Activated CD4-positive, alpha-beta T cell treated with anti-CD3 and anti-CD28 coated beads for 24 hours (primary cell): ENCODE measurements at places on chromosomes 3 and 15.

- no peak for DNase-seq
Measured at GRCh38 chr3:182837855-182838454, 44.7 kb downstream of the ATP11B start.

GRCh38 chr3:120089089-120089488 is 5.2 kb downstream of the GSK3B start:
- no peak for DNase-seq

GRCh38 chr3:85535517-85535916 is 576.7 kb downstream of the CADM2 start:
- DNase-seq: no peak

DNA sequence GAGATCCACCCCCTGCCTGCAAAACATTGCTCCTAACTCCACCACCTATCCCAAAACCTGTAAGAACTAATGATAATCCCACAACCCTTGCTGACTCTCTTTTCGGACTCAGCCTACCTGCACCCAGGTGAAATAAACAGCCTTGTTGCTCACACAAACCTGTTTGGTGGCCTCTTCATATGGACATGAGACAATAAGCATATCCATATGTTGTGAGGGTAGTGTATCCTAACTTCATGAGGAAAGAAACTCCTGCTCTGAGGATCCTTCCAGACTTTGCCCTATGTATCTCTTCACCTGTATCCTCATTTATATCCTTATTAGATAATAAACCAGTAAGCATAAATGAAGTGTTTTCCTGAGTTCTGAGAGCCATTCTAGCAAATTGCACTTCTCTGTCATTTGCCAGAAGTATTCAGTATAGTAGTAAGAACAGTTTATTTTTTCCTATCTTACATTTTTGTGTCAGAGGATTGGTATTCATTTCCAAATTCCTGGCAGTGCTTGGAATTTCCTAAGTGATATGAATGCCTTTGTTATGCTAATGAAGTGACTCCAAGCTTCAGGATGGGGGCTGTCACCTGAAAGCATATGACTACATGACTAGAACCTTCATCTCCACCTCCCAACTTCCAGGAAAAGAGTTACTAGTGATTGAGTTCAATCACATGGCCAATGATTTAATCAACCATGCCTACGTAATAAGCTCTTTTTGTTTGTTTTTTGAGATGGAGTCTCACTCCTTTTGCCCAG is 30.2 kb downstream of the TTBK2 start:
- DNase-seq: no peak

DNA sequence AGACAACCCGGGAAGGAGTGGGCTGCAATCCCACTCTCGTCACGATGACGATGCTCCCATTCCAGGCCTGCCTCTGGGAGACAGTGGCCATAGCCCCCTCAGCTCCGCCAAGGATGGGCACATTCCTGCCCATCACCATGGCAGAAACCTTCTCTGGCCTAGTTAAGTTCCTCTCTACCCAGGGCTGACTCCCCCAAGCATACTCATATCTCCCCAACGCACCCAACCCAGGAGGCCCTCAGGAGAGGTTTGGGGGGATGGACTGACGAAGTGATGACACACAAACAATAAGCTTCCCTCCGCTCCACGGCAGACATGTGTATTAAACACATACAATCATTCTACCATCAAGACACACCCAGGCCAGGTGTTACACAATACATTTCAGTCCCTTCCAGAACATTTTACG is 60.1 kb downstream of the VGLL4 start:
- DNase-seq: no peak

- DNase-seq: no peak
Measured at GRCh38 chr3:151593928-151594327, 133.1 kb upstream of the IGSF10 start.

- DNase-seq: no peak
Measured at GRCh38 chr3:124107104-124107890, 115.4 kb upstream of the ROPN1 start.

DNA sequence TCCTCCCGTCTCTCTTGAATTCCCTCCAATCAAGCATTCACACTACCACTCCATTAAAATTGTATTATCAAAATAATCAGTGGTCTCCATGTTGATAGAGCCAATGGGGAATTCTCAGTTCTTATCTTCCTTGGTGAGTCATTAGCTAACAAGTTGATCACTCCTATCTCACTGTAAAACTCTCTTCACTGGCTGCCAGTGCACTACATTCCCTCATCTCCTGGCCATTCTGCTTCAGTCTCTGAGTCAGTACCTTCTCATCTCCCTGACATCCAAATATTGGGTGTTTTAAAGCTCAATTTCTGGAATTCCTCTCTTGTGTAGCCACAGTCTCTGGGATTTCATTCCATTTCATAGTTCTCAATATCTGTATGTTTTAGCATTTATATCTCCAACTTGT is 175.2 kb downstream of the ALDH1A2 start:
- DNase-seq: no peak

DNA sequence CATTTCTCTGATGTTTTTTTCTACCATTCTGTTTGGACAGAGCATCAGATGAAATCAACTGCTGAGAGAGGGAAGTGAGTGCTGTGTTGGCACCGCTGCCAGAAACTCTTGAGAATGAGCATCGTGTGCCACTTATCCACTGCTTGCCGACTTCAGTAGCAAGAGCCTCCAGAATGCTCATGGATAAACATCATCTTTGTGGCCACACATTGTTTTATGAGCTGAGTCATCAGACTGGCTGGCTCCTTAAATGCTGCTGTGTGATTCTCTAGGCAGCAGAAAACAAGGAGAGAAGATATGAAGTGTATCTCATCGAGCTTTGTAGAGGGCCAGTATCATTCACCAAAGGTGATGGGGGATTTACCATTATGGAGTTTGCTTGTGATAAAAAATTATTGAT is 3.4 kb upstream of the DOCK3 start:
- DNase-seq: no peak

- no peak for DNase-seq
Measured at GRCh38 chr3:139421040-139421439, 31.6 kb upstream of the COPB2 start.

GRCh38 chr3:78728406-78729145 is 1039.2 kb downstream of the ROBO1 start:
- DNase-seq: no peak

- no peak for DNase-seq
Measured at GRCh38 chr3:47083786-47084185, 80.1 kb downstream of the SETD2 start.

GRCh38 chr3:125006291-125006731 is 49.5 kb downstream of the HEG1 start:
- no peak for DNase-seq

DNA sequence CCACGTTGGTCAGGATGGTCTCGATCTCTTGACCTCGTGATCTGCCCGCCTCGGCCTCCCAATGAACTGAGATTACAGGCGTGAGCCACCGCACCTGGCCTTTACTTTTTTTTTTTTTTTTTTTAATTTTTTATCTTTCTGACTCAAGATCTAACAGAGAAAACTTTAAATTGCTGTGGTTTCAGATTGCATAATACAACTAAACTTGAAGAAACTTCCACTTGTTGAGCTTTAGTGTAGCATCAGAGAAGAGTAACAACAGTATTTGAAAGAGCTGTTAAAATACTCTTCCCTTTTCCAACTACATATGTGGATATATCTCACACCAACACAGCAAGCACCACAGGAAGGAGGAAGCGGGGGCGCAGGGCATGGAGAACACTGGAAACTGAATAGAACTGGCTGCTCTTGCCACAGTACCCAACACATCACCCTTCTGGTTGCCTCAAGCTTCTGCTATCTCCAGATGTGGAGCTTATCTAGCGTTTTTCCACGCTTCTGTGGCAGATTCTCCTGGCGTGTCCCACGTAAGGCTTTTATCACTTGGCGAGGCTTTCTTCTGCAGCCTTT is 45.4 kb downstream of the MAP6D1 start:
- no peak for DNase-seq

GRCh38 chr3:48429960-48430707 is at the start of gene PLXNB1:
TSS of gene PLXNB1 (minus strand) at chr3:48430086. CDS start at chr3:48424611, 5,475 bp downstream.
- no peak for DNase-seq

DNA sequence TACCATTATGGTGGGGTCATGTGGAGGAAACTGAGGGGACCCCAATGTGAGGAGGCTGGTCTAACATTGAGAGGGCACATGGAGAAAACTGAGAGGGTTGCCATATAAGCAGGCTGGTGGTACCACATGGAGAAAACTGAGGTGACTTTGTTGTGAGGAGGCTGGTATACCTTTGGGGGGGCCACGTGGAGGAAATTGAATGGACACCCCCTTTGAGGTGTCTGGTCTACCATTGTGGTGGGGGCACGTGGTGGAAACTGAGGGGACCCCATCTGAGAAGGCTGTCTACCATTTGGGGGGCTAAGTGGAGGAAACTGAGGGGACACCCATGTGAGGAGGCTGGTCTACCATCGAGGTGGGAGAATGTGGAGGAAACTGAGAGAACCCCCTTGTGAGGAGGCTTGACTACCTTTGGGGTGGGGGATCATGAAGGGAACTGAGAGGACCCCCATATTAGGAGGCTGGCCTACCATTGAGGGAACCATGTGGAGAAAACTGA is 163.8 kb downstream of the FBLN2 start:
- no peak for DNase-seq

- DNase-seq: no peak
Measured at GRCh38 chr15:25787855-25788520, 75.1 kb downstream of the ATP10A start.

GRCh38 chr3:23713641-23714040 is 92.1 kb upstream of the UBE2E1 start:
- DNase-seq: no peak

- DNase-seq: no peak
Measured at GRCh38 chr3:94011233-94011711, 17.1 kb downstream of the STX19 start.

DNA sequence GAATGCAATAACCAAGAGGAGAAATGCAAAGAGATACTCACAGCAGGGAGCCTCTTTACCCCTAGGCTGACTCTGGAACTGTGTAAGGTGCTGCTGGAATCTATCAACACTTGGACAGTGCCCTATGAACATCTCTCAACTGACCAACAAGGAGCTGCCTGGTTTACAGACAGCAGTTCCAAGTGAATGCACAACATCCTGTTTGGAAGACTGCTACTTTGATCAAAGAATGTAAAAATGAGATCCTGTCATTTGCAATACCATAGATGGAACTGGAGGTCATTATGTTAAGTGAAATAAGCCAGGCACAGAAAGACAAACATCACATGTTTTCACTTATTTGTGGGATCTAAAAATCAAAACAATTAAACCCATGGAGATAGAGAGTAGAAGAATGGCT is 136.3 kb downstream of the IMPG2 start:
- no peak for DNase-seq

DNA sequence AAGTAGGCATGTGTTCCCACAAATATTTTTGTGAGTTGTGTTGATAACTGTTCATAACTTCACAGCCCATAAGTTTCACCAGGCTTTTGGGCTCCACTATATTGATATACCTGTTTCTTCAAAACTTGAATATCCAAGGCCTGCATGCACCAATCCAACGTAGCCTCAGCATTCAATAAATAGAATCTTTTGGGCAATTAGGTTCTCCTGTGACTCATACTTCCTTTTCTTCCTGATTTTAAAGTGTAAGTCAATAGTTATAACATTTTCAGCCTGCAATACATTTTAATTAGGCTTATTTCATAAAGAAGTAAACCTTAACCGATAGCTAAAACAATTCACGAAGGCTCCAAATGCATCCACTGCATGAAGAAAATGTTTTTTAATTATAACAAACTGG is 97.8 kb upstream of the SPRED1 start:
- DNase-seq: no peak

GRCh38 chr3:130748981-130749380 is 2.4 kb upstream of the PIK3R4 start:
- DNase-seq: no peak

- DNase-seq: no peak
Measured at GRCh38 chr3:133570937-133571320, 2.6 kb upstream of the CDV3 start.

DNA sequence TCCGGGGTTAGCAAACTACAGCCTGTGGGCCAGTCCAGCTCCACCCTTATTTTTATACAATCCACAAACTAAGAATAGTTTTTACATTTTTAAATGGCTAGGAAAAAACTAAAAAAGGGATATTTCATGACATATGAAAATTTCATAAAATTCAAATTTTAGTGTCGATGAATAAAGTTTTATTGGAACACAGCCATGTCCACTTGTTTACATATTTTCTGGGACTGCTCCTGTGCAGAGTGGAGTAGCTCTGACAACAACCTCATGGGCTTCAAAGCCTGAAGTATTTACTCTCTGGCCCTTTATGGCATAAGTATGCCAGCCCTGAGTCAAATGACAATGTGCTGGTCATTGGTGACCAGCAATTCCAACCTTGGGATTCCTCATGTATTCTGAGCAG is 17.2 kb downstream of the EFCC1 start:
- DNase-seq: no peak

GRCh38 chr3:65439641-65440284 is 599.0 kb downstream of the MAGI1 start:
- no peak for DNase-seq

- DNase-seq: no peak
Measured at GRCh38 chr3:22244761-22245521, 493.9 kb upstream of the ZNF385D start.

- no peak for DNase-seq
Measured at GRCh38 chr3:9911863-9912262, 5.0 kb upstream of the IL17RC start.

GRCh38 chr3:47339951-47340350 is 40.9 kb upstream of the PTPN23 start:
- DNase-seq: no peak

DNA sequence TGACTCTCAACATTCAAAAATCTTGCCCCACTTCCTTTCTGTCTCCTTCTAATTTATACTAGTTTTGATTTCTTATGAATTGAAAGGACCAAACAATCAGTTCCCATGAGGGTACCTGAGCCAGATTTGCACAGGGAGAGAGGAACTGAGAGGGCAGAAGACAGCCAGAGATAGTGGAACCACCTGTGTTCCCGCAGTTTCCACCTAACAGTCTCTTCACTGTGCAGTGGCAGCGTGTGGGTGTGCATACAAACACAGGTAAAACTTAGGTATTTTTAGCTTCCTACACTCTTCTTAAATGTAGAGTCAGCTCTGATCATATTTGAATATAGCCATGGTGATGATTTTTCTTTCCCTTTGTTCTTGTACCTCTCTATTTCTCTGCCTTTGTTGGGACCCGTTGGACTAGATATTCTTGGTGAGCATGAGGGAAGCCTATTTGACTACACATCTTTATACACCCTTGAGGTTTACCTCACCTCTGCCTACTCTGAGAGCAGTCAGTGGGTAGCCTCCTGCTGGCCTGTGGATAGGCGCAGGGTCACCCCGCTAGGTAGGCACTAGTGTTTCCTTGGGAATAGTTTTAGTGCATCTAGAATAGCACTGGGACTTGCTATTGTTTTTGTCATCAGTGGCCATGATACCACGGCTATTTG is 58.8 kb downstream of the MAP3K13 start:
- no peak for DNase-seq

- DNase-seq: no peak
Measured at GRCh38 chr15:100899601-100900000, 19.6 kb upstream of the LRRK1 start.
